Regular cardiac myocyte (primary cell): ENCODE measurements at places on chromosomes 1 and 21. TPM values are rescaled to one million over a fixed set of nuclear protein-coding genes. Genes with fewer than 3 reads are reported as not detected.

The S100B gene
- total RNA-seq = 0.28 TPM in 1 of 2 replicates, not detected in the other

The PEX14 gene
- 10.4 and 13.6 TPM in 2 replicates for total RNA-seq

The CNR2 gene
- not detected in 2 replicates for total RNA-seq

The GUCA2A gene
- not detected in 2 replicates for total RNA-seq

The IL22RA1 gene
- not detected in 2 replicates for total RNA-seq

The ATP6V1G3 gene
- total RNA-seq = not detected in 2 replicates

The LCE2B gene
- not detected in 2 replicates for total RNA-seq

The C8B gene
- not detected in 2 replicates for total RNA-seq

The CFHR3 gene
- not detected in 2 replicates for total RNA-seq

The SLC6A9 gene
- 2.1 and 4.2 TPM in 2 replicates for total RNA-seq

The CXADR gene
- 0.58 and 1.7 TPM in 2 replicates for total RNA-seq

The LHX8 gene
- total RNA-seq = not detected in 2 replicates

The ERICH3 gene
- under 0.01 TPM in 1 of 2 replicates, not detected in the other for total RNA-seq

The C1orf50 gene
- total RNA-seq = 5.0 and 5.9 TPM in 2 replicates

The FLG2 gene
- total RNA-seq = not detected in 2 replicates

The FNDC5 gene
- total RNA-seq = 0.38 and 0.85 TPM in 2 replicates

The FBXO2 gene
- total RNA-seq = 0.19 and 1.4 TPM in 2 replicates

The C1orf146 gene
- not detected in 2 replicates for total RNA-seq

The AJAP1 gene
- under 0.01 TPM in 1 of 2 replicates, not detected in the other for total RNA-seq

The PALMD gene
- 6.9 and 31.9 TPM in 2 replicates for total RNA-seq

The KCNA2 gene
- under 0.01 TPM in 1 of 2 replicates, not detected in the other for total RNA-seq

The XCL2 gene
- not detected in 2 replicates for total RNA-seq

The WNT3A gene
- total RNA-seq = not detected in 2 replicates

The NR1I3 gene
- not detected in 2 replicates for total RNA-seq

The SLAMF6 gene
- total RNA-seq = not detected in 2 replicates

The PCBP3 gene
- total RNA-seq = 1.5 and 6.2 TPM in 2 replicates

The RGS13 gene
- not detected in 2 replicates for total RNA-seq

The PDZK1 gene
- total RNA-seq = 0.38 and 0.56 TPM in 2 replicates

The CENPF gene
- 10.1 and 64.8 TPM in 2 replicates for total RNA-seq

The NPHS2 gene
- not detected in 2 replicates for total RNA-seq

The GJB4 gene
- total RNA-seq = under 0.01 TPM in 1 of 2 replicates, not detected in the other

The MOB3C gene
- 7.3 and 10.7 TPM in 2 replicates for total RNA-seq

The RGSL1 gene
- not detected in 2 replicates for total RNA-seq

The CHI3L2 gene
- total RNA-seq = 1.5 and 20.9 TPM in 2 replicates

The CFHR2 gene
- total RNA-seq = not detected in 2 replicates

The OLIG2 gene
- not detected in 2 replicates for total RNA-seq

The ST6GALNAC3 gene
- 0.77 and 0.85 TPM in 2 replicates for total RNA-seq

The KRTAP12-2 gene
- not detected in 2 replicates for total RNA-seq

The CERS2 gene
- total RNA-seq = 108 and 150 TPM in 2 replicates
